ENCODE measurements at places on chromosomes 7 and 10.

DNA sequence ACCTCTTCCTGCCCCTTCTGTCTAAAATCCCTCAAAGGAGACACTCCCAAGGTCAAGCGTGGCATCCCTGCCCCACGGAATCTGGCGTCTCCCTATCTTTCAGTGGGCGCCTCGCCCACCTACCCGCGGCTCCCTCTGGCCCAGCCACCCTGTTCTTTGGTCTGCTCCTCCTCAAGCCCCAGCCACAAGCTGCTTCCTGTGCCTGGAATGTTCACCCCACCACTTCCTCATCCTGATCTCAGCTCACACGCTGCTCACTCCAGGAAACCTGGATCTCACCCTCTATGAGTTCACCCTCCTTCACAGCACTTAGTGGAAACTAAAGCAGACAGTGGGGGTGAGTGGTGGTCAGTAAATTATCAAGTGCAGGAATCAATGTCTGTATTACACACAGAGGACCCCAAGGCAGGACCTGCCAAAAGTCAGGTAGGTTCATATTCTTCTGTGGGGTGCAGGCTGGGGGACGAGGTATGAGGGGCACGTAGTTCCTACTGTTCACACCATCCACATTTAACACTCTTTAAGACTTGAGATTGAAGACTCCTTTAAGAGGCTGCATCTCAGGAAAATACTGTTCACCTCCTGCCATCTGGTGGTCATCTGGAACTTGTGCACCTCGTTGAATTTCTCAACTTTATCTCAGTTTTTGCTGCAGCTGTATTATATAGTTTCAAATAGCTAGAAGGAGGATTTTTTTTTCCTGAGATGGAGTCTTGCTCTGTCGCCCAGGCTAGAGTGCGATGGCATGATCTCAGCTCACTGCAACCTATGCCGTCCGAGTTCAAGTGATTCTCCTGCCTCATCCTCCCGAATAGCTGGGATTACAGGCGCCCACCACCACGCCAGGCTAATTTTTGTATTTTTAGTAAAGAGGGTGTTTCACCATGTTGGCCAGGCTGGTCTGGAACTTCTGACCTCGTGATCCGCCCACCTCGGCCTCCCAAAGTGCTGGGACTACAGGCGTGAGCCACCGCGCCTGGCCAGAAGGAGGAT is 166.6 kb downstream of the ARHGAP21 start:
- peak; percentile 52 for DNase-seq

DNA sequence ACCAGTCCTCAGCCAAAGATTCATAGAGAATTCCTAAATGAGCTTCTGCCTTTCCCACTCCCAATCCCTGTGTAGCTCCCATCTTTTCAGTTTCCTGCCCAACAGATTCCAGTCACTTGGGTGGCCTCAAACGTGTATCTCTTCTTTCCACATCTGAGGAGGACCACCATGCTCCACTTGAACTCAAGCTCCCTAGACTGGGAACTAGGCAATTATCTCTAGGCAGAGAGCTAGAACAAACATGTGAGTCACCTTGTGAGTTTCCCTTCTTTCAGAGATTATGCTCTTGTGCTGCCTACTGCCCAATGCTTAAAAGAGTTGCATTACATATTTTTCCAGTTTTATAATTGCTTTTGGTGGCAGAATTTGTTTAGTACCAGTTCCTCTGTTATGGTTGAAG is 178.0 kb downstream of the MDFIC start:
- no peak for DNase-seq

- DNase-seq = no peak
Measured at GRCh38 chr7:44867073-44867995, 18.0 kb downstream of the PURB start.

DNA sequence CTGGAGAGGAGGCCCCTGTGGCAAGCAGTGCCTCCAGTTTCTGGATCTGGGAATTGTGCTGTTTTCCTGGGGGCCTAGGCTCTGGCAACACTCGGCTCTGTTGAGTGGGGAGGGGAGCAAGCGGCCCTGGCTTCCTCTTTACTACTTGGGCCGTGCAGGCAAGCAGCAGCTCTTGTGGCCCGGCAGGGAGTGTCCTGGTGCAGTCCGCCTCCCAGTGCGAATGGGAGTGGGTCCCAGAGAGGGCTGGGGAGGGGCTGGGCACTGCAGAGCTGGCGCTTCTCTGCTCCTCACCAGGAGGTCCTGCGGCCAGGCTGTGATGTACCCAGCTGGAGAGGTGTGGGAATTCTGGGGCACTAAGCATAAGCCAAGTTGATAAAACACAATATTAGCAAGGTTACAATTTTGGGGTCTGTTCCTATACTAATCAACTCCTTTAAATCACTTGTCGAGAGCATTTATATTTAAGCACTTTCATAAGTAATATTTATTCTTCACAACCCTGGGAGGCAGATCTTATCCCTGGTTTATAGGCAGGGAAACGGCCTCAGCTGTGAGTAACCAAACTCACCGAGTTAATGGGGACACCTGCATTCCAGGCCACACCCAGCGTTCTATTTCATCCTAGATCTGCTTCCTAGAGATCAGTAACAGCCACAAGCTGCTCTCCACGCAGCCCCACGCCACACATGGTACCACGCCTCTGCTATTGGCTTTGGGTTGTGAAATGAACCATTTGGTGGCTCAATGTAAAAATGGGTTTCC is 183.4 kb upstream of the PLXNA4 start:
- no peak for DNase-seq

DNA sequence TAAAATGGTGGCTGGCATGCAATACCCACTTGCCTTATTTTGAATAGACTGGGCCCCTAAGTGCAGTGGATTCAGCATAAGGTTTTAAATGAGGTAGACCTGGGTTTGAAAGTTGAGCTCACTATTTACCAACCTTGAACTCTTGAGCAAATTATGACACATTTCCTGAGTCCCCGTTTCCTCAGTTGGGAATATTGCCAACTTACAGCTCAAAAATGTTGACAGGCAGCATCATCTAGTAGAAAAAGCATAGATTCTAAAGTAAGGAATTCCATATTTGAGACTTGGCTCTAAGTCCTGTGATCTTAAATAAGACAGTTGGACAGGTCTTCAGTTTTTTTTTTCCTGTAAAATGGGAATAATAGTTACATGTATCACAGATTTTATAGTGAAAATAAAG is 305.5 kb downstream of the ACTR3B start:
- no peak for DNase-seq

- DNase-seq = no peak
Measured at GRCh38 chr10:88886557-88886956, 6.5 kb downstream of the STAMBPL1 start.

- DNase-seq = no peak
Measured at GRCh38 chr7:151815419-151815818, 61.5 kb downstream of the PRKAG2 start.

DNA sequence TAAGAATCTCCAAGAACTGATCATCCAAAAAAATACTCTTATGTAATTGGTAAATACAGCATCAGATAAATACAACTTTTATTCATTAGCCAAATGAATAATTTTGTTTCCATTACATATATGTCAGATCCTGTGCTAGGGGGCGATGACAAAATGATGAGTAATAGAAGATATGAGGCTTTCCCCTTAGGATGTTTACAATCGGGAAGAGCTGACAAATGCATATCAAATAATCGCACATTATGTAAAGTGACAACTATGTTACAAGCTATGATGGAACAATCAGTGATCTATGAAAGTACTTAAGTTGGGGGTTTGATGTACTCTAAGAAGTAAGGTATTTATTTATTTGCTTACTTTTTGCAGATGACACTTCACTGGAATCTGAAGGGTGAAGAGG is 465.6 kb upstream of the VSTM2A start:
- DNase-seq = no peak

GRCh38 chr7:107779647-107780099 is 23.4 kb downstream of the SLC26A3 start:
- DNase-seq = no peak

DNA sequence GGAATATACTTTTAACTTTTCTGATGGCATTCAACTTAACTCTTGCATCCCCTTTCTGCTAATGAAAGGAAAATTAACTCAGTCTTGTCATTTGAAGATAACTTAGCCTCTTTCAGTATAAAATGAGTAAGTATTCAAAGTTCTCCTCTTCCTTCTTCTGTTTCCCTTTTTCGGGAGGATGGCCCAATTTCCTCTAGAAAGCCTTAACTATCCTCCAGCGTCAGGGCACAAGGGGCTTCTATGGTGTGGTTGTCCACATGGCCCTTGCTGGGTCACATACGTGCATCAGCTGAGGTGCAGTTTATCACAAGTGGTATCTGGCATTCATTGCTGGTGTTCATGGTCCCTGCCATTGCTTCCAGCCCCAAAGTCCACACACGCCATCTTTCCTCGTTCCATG is 17.8 kb upstream of the GSAP start:
- no peak for DNase-seq

DNA sequence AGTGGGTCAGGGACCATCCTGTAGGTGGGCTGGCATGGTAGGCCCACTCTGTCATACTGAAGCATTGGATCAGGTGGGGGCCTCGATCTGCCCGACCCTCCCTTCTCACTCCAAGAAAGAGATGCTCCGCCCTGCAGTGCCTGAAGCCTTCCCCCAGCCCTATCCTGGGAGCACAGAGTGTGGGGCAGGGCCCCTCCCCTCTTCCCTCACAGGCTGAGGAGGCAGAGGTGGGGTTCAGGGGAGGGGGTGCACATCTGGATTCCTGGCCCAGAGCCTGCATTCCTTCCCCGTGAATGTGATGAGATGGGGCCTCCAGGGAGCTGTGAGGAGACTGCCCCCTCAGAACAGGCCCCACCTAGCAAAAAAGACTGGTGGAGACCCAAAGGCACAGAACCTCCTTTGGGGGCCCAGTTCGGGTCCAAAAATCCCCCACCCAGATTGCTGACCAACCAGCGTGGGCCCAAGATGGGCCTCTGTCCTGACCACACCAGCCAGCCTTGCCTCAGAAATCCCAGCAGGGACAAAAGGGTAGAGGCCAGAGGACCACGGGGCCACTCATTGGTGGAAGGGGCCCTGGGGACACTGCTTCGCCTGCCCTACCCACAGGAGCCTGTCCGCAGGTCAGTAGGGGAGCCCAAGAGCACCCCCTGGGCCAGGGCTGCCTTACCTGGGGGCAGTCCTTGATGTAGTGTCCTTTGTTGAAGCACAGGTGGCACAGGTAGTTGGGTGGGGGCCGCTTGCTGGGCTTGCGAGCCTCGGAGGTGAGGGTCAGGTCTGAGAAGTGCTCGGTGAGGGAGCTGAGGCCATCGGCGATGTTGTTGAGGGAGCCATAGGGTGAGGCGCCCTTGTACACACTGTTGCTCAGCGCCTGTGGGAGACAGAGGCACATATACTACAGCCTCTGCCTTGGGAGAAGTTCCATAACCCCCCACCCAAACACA is 13.3 kb downstream of the ZCCHC24 start:
- DNase-seq = no peak

DNA sequence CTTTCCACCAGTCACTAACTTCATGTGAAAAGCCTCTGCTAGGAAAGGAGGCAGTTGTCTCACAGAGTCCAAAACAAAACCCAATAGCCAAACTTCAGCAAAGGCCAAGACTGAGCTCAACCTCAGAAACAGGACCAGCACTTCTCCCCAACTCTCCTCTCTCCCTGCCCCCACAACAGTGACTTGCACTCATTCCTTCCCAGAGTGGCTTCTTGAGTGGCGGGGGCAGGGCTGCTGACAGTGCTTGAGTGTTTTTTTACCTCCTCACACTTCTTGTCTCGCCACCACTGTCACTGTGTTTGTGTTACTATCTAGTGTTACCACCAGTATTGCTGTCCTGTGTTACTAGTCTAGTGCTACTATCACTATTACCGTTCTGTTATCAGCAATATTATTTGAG is 206.8 kb downstream of the KLF6 start:
- DNase-seq = no peak

- DNase-seq = no peak
Measured at GRCh38 chr7:156618078-156618779, 22.3 kb upstream of the RNF32 start.

DNA sequence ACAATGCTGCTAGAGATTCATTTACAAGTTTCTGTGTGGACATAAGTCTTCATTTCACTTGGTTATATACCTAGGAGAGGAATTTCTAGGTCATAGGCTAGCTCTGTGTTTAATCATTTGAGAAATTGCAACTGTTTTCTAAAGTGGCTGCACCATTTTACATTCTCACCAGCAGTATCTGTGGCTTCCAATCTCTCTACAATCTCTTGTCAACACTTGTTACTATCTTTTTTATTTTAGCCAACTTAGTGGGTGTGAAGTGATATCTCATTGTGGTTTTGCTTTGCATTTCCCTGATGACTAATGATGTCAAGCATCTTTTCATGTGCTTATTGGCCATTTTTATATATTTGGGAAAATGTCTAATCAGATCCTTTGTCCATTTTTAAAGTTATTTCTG is 53.0 kb upstream of the DRGX start:
- DNase-seq = no peak

- no peak for DNase-seq
Measured at GRCh38 chr7:84042110-84042539, 152.5 kb downstream of the SEMA3A start.

DNA sequence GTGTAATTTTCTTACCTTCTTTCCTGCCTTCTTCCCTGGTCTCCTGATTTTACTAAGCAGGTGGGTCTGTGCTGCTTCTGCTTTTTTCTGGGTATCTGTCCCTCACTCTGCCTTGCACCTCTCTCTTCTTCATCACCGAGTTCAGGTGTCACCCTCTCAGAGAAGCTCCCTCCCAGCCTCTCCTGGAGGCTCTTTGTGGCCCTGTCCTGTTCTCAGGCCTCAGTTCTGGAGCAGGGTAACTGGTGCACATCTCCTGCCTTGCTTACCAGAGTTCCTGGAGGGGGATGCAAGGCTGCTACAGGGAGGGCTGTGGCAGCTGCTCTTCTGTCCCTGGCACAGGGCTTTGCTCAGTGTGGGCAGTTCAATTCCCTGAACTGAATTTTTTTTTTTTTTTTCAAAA is 66.1 kb downstream of the RBM33 start:
- no peak for DNase-seq

GRCh38 chr7:101819183-101819582 is 1.8 kb downstream of the CUX1 start:
- no peak for DNase-seq

GRCh38 chr7:55438085-55438756 is 73.1 kb downstream of the LANCL2 start:
- no peak for DNase-seq

DNA sequence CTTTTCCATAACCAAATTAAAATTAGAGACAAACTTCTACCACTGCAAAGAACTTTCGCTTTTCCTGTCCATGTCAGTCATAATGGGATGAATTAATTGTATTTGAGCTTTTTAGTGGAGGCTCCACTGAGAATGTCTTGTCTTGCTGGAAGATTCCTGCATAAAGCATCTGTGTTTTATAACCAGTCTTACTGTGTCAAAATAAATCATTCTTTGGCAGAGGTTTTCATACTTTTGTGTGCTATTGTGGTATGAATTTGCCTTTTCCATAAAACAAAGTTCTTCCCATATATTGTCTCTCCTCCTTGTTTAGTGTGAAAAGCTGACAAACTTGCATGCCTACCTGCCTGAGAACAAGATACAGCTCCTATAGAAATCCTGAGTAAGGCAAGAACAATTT is 124.8 kb upstream of the CCDC6 start:
- DNase-seq = no peak

- no peak for DNase-seq
Measured at GRCh38 chr7:45872116-45873034, 507 bp downstream of the CCDC201 start.
